ENCODE measurements at places on chromosomes 16 and 17.

DNA sequence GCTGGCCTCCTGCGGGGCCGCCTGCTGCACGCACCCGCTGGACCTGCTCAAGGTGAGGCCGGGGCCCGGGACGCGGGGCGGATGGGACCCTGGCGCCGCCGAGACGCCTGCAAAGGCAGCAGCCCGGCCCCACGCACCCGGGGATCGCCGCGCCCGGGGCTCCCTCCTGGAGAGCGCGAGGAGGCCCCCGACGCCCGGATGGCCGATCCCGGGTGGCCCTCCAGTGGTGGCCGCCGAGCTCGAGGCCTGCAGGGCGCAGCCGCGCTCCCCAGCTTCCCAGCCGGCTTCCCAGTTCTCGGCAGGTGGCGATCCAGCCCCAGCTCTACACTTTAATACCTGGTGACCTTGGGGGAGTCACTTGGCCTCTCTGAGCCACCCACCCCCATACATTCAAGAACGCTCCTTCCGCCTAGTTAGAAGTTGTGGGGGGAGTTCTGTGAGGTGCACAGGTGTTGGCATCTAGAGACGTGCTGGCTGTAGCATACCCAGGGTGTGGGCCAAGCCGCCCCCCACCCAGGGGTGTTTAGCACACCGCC, 452 bp downstream of the SLC25A10 start:
- DNase-seq = no peak

- DNase-seq = no peak
These were observed 24.4 kb downstream of the LASP1 start for GRCh38 chr17:38894276-38894675.

DNA sequence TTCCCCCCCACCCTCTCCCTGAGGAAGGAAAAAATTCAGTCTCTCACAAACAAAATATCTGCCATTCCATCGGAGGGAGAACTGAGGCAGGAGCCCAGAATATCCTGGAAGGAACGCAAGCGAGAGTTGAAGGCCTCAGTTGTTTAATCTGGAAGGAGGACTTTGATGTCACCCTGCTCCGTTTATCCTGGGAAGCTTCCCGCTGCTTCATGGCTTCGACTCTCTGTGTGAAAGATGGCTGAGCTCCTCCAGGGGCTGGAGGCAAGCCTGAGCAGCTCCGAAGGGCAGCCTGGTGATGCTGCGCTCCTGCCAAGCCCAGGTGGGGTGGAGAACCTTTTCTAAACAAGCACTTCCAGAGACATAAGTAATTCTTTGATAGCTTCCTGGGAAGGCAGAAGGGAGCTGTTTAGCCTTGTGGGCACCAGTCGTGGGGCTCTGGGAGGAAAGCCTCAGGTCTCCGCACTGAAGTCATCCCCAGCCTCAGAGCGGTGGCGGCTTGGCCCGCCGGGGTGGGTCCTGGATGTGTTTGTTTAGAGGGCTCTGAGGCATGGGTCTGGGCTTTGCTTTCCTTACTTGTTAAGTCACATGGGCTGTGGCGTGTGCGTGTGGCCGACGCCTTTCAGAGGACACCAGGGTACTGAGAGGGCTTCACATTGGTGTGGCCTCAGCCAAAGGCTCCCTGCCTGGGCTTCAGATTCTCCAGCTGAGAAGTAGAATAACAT, 7.9 kb downstream of the NKD1 start:
- DNase-seq = no peak

- DNase-seq = no peak
These were observed 320.8 kb downstream of the CBLN1 start for GRCh38 chr16:48960830-48961229.

DNA sequence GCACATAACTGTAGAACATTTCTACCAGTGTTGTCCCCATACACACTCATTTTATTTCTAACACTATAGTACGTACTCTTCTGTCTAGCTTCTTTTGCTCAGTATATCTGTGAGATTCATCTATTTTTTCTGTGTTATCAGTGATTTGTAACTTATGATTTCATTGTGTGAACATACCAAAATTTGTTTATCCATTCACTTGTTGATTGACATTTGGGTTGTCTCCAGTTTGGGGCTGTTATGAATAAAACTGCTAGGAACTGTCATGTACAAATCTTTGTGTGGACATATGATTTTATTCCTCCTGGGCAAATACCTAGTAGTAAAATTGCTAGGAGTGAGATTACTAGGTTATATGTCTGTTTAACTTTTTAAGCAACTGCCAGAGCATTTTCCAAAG, 9.6 kb downstream of the CYB5B start:
- no peak for DNase-seq

DNA sequence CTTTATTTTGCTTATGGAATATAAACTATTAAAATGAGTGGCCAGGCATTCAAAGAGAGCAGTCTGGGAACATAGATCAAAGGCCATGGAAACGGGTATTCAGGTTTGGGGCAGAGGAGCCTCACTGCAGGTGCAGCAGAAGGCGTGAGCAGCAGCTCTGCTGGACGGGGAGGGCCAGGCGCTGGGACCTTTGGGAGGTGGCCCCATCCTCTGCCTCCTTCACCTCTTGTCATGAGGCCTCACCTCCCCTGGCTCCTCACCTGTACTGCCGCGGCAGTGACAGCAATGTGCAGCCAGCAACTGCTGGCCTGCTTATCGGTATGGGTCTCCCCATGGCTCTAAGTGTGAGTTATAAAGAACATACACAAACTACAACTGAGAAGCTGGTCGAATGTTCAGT, 109.4 kb downstream of the CDK5R1 start:
- no peak for DNase-seq

DNA sequence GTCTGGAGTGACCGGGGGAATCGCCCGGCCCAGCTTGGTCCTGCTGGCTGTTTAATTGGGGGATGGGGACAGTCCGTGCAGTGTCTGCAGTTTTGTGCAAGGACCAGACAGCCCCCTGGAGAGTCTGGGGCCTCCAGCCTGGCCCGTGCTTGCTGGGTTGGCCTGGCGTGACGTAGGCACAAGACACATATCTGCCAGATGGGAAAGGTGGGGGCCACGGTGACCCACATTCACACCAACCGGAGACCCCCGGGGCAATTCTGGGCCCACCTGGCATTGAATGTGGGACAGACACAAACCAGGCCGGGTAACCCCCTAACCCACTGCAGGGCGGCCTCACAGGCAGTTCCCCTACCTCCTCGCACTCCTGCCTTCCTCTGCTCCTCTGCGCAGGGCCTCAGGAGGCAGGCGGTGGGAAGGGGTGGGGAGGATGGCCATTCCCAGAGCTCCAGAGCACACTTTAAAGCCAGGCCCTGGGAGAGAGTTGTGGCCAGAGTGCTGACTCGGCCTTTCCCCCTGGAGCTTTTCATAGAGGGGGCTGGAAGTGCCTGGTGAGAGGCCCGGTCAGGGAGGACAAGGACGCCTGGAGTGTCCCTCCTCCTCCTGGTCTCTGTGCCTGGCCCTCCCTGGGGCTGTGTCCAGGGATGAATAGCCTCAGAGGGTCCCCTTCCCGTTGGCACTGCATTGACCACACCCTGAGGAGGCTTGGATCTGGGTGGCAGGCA, 1.5 kb downstream of the MRC2 start:
- no peak for DNase-seq

DNA sequence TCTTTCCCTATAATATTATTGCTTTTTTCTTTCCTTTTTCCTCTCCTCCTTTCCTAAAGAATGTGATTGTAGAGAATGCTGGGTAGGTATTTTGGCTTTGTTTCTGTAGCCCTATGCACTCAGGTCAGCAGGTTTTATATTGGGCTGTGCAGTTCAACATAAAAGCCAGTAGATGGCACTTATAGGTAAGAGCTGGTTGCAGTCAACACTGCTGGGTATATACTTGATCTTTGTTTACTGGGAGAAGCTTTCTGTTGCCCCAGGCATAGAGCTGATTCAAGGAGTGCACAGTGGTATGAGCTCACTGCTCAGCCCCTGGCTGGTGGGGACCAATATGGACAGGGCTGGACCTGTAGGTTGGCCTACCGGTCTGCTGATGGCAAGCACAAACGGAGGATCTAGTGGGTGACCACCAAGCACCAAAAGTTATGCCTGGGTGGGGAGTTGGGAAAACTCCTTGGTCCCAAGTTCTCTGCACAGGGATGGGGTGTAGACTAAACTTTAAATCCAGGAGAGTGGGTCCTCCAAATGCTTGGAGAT, 378.9 kb downstream of the PMP22 start:
- DNase-seq = no peak

DNA sequence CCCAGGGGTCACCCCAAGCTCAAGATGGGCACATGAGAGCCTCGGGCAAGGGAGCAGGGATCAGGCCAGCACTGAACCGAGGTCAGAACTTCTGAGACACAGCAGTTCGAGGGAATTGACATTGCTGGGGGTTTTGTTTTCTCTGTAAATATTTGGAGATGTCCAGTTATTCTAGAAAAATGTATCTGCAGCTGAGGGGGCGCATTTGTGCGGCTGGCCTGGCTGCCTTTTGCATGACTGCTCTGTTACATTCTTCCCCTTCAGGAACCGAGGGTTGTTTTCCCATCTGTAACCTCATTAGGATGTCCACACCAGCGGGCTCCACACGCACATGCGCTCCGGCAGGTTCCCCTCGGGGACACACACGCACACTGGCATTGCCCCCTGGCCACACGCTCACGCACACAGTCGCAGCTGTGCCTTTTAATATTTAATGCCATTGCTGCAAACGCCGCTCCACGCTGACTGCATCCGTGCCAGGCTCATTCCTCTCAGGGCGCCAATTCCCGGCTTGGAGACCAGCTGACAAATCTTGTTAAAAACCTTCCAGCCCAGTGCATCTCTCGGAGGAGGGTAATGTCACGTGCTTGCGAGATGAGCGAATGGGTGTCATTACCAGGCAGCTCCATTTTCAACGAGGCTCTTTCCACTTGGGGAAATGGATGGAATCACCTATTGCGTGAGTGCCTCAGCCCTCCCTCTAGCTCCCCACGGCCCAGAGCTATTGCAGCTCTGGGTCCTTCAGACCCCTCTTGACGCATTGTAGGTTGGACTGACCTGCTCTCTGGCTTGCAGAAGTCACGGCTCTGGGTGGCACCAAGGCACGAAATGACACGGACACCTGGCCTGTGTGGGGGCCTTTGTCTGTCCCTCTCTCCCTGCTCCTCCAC, 13.1 kb downstream of the CCR7 start:
- no peak for DNase-seq

GRCh38 chr17:6208608-6209180, 138.5 kb downstream of the WSCD1 start:
- DNase-seq = no peak

DNA sequence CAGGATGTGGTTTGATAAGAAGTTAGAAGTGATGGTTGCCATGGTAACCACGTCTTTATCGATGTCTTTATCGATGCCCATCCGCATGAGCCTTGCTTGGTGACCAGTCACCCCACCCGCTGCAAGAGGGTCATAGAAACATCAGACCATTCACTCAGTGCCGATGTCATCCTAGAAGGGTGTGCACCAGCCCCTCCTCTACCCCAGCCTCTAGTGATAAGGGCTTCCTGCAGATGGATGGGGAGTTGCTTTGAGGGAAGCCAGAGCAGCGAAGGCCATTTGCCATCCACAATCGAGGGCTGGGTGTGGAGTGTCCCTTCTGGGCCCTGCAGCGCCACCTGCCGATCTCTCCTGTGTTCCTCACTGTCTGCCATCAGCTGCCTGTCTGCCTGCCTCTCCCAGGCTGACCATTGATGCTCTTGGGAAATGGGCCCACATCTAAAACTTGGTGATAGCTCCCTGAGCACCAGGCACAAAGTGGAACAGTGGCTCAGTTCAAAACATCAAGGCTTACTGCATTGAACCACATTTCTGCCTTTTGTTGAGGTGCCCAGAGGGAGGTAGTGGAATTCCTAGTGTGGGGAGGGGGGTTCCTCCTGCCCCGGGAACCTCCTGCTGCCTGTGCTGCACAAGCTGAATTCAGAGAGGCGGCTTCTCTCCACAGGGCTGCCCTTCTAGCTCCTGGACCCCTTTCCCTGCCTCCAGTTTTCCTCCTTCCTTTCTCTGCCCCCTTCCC, 8.9 kb downstream of the CALB2 start:
- peak; percentile 0 for DNase-seq

DNA sequence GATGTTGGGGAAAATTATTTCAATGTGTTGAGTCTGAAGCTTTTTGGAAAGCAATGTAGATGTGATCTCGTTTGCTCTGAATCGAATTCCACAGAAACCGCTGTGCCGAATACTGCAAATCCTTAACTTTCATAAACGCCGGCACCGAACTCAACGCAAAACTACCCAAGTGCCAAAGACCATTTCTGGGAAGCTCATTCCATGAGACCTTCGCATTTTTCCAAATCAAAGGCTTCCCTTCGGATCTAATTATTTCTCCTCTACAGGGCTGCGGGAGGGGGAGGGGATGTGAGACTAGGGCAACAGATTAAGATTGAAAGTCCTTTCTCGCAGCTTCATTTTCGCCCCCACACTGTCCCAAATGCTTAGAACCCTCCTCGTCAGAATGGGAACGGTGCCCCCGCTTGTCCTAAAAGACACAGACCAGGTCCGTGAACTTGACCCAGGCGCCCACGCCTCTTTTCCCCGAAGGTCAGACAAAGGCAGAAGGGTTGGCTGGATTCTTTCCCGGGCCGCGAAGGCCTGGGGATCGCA, 4.0 kb downstream of the PRAC1 start:
- no peak for DNase-seq

DNA sequence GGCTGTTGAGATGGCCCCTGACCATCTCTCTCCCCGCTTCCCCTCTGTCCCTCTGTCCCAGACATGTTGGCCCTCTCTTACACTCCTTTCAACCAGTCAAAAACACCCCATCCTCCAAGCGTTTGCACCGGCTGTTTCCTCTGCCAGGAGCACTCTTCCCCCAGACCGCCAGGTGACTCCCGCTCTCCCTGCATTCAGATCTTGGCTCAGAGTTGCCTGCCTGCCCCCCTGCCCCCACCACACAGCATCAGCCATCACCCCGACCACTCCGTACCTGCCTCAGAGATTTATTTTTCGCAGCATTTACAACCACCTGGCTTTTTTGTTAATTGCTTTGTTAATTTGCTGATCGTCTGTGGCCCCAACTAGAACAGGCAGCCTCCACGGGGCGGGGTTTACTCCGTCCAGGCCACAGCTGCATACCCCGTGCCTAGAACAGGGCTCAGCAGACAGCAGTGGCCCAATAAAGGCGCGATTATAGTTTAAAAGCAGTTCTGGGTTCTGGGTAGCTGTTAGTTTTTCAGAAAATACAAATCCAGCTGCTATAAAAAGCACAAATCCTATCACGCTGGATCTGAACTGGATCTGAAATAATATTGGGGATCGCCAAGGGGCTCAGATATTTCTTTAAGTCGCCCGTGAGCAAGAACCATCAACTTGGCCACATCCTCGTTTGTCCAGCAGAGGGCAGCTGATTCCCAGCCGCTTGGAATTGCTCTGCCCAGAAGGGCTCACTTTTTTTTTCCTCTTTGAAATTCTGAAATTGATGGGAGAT, 173.6 kb downstream of the IRF8 start:
- peak; percentile 9 for DNase-seq

- DNase-seq = no peak
These were observed 12.9 kb upstream of the SLC39A11 start for GRCh38 chr17:73105431-73105830.

DNA sequence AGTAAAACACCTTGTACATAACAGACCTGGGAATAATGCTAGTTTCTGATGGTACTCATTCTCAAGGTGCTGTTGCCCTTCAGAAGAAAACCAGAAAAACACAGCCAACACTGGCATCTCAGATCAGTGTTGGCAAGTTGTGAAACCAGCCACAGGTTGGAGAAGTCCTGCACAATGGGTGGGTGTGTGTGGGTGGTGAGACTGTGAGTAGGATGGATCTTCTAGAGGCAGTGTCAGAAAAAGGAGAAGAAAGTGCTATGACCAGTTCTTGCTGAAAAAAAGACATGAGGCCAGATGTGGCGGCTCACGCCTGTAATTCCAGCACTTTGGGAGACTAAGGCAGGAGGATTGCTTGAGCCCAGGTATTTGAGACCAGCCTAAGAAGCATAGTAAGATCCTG, 35.2 kb upstream of the SMIM36 start:
- no peak for DNase-seq

Measured in stimulated activated CD4-positive, alpha-beta T cell treated with anti-CD3 and anti-CD28 coated beads, Interleukin-2, amount 100 ng/mL, for 4 hours (primary cell).